ENCODE measurements at places on chromosomes 5 and 9. TPM values are rescaled to one million over a fixed set of nuclear protein-coding genes. Genes with fewer than 3 reads are reported as not detected.

The PCDHA9 gene
- total RNA-seq = 0.04 TPM

The BTNL8 gene
- total RNA-seq = not detected

The IQGAP2 gene
- 4.2 TPM for total RNA-seq

DNA sequence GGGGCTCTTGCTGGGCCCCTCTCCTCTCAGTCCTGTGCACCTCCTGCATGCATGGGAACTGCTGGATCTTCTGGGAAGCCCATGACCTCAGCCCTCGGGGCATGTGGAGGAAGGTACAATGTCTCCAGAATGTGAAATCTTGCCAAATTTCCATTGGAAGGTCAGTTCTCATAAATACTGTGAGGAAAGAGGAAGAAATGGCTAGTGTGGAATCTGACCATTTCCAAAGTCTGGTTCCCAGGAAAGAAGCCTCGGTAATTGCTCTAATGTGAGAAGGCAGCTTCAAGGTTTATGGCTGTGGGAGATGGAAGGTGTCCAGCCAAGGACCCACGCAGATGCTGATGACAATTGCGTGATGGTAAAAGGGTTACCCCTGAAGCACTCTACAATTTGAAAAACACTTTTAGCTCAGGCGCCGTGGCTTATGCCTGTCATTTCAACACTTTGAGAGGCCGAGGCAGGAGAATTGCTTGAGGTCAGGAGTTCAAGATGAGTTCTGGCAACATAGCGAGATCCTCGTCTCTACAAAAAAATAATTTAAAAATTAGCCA lies 8.1 kb upstream of the IL17B start:
- ATAC-seq = no peak

DNA sequence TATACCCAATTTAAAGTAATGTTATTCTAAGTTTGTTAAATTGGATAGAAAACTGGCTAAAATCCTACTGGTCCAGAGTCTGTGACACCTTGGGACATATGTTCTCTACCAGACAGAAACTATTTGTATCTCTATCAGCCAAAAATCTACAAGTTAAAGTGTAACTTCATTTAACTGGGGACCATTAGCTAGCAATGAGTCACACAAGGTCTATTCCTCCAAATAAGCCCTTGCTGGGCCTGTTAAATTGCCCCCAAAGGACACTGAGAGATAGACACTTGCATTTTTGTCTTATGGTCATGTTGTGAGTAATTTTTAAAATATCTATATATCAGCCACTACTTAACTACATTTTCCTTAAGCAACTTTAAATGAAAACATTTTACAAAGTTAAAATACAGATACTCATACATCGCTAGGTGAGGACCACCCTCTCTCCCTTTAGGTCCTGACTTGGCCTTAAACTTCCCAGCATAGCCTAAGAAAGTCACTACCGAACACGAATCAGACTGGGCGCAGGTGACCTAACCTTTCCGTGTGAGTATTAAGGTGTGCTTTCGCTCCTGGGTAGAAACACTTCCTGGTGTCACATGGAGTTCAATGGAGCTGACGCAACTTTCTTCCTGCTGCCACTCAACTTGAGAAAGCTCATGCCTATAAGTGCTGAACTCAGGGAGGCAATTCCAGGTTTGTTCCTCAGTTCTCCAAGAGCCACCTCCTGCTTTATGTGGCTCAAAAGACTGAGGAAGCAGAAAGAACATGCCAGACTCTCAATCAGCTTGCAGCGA lies 249.1 kb downstream of the DIRAS2 start:
- peak; percentile 57 for ATAC-seq

GRCh38 chr9:115198001-115198400 lies 80.0 kb upstream of the TNC start:
- ATAC-seq = peak; percentile 84

DNA sequence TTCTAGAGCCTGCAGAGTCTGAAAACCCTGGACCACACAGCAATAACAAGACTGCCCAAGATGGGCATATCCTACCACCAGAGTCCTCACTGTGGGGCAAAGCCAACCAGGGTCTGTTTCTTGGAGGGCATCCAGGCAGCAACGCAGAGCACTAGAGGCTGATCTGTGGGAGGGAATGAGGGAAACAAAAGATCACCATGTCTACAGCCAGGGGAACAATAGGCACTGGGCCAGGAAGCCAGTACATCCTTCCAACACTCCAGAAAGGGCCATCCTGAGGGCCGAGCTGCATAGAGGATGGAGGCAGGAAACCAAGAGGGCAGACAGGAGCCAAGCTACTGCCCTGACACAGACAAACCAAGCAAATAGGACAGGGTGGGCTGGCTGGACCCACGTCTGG lies 416.1 kb upstream of the IRX4 start:
- no peak for ATAC-seq

DNA sequence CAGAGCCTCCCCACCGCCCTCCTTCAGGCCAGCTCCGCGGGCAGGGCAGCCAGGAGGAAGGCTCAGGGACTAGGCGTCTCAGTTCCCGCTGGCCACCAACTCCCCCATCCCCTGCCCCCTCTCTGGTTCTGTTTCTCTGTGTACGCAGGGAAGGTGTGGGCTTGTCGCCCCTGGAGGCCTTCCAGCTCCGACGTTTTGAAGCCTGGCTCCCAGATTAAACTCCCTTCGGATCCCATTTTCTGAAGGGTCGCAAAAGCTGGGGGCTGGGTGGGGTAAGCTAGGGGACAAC lies 346 bp downstream of the ATOX1 start:
- peak; percentile 24 for ATAC-seq

The FGF10 gene
- 0.20 TPM for total RNA-seq

The SLC4A9 gene
- 0.08 TPM for total RNA-seq

The SHISAL2B gene
- not detected for total RNA-seq

- ATAC-seq = no peak
Observed at GRCh38 chr5:345404-346195, 24.1 kb downstream of the AHRR start.

DNA sequence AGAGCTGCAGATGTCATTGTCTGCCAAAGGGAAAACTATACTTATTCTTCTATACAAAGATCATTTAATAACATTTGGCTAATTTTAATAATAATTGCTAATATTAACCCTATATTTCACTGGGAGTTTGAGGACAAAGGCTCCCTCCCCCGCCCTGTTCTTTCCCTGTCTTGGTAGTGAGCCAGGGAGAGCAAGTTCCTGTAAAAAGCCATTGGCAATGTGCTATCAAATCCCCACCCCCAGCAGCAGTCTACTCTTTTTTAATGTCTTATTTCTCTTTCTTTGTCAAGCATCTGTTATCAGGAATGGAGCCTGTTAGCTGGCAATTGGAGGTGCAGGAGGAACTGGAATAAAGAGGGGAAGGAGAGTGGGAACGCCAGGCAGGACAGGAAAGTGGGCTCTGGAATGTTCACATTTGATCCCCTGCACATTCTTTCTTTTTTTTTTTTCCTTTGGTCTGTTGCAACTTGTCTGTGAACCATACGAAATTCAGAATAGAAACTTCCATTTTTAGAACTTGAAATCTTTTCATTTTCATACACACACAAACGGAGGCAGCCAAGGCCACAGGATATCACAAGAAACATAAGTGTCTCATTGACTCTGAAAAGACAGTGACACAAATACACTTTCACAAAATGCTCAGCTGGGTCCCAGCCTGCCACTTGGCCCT lies 664.8 kb upstream of the ZNF608 start:
- no peak for ATAC-seq

GRCh38 chr5:177083357-177083756 lies 3.4 kb upstream of the FGFR4 start:
- no peak for ATAC-seq

DNA sequence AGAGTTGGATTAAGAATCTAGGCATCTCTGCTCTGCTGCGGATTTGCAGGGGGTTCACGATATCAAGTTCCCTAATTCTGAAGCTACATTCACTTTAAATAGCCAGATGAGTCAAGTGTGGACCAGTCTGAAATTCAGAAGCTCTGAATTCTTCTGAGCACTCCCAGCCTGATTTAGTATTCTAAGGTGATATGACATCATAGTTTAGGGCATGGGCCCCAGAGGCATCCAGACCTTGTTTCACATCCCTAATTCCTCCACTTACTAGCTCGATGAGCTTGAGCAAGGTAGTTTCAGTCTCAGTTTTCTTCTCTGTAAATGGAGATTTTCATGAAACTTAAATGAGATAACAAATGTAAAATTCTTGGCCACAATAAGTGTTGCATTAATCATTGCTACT lies 65.2 kb downstream of the TMEM167A start:
- ATAC-seq = no peak

DNA sequence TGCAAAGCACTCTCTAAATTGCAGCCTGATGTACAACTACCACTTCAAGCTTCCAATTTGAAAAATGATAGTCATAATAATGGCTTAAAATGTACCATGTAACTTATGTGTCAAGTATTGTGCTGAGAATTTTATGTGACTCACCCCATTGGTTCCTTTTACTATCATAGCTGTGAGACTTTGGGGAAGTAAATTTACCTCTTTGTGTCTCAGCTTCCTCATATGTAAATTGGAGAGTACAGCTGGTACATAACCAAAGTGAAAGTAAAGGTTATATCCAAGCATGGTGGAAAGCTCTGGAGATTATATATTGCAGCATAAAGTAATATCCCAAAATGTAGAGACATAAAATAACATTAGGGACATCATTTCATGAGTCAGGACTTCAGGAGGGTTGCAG lies 2200.4 kb upstream of the C9orf72 start:
- peak; percentile 85 for ATAC-seq

- peak; percentile 87 for ATAC-seq
Observed at GRCh38 chr5:168578538-168579487, at the start of gene PANK3. PANK3 (minus strand) TSS chr5:168579368; CDS start chr5:168579283, 85 bp downstream.

The MAMDC4 gene
- 1.3 TPM for total RNA-seq

The N4BP3 gene
- total RNA-seq = 16.5 TPM

DNA sequence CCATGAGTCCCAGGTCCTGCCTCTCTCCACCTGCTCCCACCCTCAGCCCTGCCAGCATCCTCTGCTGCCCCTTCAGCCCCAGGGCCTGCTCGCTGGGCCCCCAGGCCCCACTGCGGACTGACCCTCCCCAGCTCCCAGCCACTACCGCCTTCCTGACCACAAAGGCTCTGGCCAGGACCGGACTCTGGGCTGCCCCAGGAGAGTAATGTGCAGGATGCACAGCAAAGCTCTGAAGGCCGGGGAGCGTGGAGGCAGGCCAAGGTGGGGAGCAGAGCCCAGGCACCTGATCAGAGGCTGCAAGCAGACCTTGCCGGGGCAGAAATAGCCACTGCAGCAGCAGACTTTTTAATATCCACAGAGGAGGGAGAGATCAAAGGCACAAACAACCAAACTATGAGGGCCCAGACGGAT lies 27.9 kb downstream of the IPPK start:
- no peak for ATAC-seq

- no peak for ATAC-seq
Observed at GRCh38 chr9:4844056-4844838, 51.5 kb downstream of the RCL1 start.

The SVEP1 gene
- 1.2 TPM for total RNA-seq

- ATAC-seq = no peak
Observed at GRCh38 chr5:170408226-170408625, 19.1 kb upstream of the KCNMB1 start.

DNA sequence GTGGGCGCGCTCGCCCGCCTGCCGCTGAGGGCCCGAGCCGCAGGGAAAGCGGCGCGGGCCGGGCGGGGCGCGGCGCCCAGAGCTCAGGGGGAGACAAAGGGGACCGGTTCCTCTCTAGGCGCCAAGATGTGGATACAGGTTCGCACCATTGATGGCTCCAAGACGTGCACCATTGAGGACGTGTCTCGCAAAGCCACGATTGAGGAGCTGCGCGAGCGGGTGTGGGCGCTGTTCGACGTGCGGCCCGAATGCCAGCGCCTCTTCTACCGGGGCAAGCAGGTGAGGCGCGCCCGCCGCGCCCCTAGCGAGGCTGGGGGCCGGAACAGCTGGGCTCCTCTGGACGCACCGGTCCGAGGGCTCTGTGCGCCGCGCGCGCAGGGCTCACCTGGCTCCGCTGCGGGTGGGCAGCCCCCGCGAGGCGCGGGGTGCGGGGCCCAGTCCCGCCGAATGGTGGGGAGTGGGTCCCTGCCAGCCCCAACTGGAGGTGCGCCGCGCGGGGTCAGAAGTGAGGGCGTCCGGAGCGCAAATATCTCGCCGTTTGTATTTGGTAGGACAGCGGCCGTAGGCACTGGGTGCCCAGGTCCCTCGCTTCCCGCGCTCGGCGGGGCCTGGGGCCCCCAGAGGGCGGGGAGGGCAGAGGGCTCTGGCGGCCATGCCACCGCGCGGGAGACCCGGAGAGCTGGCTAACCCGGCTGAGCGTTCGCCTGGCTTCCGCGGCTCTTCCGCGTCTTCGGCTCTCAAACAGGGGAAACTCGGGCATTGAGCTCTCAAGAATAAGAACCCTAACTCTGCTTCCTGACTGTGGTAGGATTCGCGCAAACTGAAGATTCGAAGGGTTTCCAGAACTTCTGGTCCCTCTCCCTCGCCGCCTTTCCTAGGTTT lies 607 bp downstream of the UHRF2 start:
- peak; percentile 51 for ATAC-seq

GRCh38 chr9:112013266-112013665 lies 116.7 kb downstream of the UGCG start:
- no peak for ATAC-seq

DNA sequence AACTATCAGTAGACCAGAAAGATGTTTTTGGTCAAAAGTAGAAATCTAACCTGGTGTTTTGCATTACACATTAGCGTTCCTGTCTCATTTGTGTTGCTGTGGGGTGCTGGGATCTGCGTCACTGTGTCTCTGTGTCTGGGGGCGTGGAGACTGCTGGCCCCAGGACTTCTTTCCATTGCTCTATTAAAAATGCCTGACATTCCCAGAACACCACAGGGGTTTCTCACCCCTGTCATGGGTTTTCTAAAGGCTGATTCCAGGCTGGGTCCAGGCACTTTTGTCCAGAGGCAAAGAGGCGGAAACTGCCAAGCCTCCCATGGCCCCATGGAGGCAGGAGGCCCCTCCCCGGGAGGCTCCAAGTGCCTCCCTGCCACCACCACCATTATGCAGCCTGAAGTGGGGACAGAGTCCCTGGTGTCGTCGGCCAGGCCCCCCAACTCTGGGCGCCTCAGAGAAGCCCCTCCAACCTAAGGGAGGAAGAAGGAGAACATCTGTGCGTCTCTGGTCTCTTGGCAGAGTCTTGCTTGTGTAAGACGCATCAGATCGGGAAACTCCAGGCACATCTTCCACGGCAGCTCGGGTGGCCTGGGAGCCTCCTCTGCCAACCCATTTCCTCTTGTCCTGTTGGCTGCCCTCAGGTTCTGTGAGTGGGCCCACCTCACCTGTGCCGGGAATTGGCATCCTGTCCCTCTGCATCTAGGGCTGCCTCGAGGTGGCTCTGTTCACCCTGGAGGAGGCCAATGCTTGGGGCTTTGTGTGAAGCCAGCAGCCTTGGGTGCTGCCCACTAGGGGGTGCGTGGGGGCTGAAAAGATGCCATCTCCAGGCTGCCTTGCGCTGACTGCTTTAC lies 13.8 kb upstream of the PLEKHG4B start:
- ATAC-seq = peak; percentile 48

DNA sequence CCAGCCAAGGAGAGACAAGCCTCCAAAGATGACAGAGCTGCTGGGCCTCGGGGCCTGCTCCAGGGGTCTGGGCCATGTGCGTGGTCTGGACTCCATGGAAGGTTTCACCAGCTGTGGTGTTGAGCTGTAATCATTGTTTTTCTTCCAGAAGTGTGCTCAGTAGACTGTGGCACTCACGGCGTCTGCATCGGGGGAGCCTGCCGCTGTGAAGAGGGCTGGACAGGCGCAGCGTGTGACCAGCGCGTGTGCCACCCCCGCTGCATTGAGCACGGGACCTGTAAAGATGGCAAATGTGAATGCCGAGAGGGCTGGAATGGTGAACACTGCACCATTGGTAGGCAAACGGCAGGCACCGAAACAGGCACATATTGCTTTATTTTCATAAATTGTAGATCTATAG lies 164.8 kb upstream of the WWC1 start:
- no peak for ATAC-seq

The ADAMTS16 gene
- not detected for total RNA-seq
